ENCODE measurements at places on chromosomes 1 and 21.

DNA sequence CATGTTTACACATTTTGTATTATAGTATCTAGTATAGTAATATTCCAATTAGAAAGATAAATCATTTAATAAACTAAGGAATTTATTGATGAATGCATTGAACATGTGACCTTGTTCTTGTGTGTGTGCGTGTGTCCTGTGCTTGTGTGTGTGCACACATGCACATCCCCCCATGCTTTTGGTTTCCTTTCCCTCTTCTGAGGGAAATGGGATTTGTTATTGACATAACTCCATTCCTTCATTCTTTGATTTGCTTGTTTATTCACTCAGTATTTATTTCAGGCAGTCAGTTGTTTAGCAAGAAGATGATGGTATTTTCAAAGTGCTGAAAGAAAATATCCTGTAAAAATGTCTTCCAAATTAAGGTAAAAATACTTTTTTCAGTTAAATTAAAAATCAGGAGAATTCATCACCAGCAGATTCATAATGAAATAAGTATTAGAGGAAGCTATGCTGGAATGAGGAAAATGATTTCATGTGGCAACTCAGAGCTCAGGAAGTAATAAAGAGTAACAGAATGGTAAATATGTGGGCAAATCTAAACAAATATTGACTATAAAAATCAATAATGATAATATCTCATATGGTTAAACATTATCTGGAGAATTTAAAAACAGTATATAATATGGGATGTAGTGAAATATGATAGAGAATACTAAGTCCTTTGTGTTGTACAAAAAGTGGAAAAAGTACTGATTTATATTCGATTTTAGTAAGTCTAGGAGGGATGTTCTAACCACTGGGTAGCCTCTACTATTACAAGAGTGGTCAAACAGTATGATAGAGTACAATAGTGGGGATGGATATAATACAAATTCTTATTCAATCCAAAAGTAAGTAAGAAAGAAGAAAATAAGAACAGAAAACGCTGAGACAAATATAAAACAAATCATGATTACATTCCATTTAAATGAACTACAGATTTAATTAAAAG is 35.2 kb upstream of the SIPA1L2 start:
- DNase-seq = peak; percentile 58

DNA sequence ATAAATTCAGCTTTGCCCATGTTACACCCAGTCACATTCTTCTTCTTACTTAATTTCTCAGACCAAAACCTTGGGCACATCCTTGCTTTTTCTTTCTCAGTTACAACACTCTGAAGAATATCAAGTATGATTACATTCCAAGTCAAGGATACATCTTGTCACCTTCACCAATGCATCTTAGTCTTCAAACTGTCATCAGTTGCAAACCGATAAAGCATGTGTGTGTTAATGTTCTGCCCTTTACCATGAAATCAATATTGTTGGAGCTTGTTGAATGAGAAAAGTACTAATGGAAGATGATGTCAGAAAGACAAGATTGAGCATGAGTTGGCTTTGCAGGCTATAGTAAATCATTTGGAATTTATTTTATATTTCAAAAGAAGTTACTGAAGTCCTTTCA is 764.6 kb downstream of the NCAM2 start:
- DNase-seq = no peak

DNA sequence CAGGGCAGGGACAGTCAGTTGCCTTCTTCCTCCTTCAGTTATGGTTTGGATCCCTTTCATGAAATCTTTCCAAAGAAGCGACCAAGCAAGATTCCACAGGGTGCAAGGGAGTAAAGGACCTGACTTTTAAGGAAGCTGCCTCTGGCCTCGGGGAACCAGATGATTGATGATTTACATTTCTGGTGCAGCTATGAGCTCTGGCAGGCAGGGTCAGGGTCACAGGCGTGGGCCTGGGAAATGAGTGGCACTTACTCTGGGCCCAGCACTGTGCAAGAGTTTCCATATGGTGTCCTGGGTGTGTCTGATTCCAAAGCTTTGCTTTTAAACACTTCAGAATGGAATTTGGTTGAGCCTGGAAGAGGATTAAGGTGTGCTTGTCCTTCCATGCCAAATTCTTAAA is 7.2 kb upstream of the CRABP2 start:
- no peak for DNase-seq

- no peak for DNase-seq
Observed at GRCh38 chr1:18938707-18939070, 17.8 kb downstream of the IFFO2 start.

DNA sequence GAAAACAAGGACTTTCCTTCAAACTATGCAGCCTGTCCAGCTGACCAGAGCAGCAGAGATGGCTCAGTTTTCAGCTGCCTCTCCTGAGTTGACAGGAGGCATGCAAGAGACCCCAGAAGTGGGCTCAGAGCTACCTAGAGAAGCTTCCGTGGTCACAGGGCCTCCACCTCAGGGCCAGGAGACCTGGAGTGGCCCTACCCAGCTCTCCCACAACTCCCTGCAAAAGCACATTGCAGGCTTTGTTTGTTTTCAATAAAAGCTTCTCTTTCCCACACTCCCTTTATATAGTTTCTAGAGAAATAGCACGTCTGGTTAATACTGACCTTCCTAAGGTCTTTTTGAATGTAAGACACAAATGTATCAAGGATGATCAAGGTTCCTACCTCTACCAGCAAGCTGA is 40.1 kb downstream of the RRAGC start:
- DNase-seq = no peak

GRCh38 chr1:86865973-86866637 is 47.8 kb downstream of the SELENOF start:
- DNase-seq = no peak

DNA sequence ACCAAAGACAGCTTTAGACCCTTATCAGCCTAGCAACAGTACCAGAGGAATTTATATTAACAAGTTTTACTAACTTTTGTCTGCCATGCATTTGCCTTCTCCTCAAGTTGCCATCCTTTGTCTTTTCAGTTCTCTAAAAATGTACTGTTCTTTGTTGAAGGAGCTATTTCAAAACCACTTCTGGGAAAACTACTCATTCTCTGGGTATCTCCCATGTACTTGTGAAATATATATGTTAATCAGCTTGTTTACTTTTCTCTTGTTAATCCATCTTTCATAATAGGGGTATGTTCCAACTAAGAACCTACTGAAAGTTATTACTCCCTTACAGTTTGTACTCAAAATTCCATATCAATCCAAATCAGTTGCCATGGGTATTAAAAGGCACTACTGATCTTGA is 16.3 kb downstream of the DPYD start:
- no peak for DNase-seq
